ENCODE measurements at places on chromosomes 1 and 21. TPM values are rescaled to one million over a fixed set of nuclear protein-coding genes. Genes with fewer than 3 reads are reported as not detected.

GUCA2A gene
- not detected for polyA plus RNA-seq

FAAH gene
- polyA plus RNA-seq: 45.3 TPM

TACSTD2 gene
- polyA plus RNA-seq: 369 TPM

AKR7A3 gene
- polyA plus RNA-seq: 510 TPM

EFNA1 gene
- polyA plus RNA-seq: 65.8 TPM

FAM151A gene
- polyA plus RNA-seq: not detected

NOL9 gene
- polyA plus RNA-seq: 2.9 TPM

ECE1 gene
- polyA plus RNA-seq: 17.6 TPM

C1orf210 gene
- polyA plus RNA-seq: 20.2 TPM

ZNF670 gene
- 4.9 TPM for polyA plus RNA-seq

CHI3L2 gene
- 5.7 TPM for polyA plus RNA-seq

EIF4G3 gene
- 10.9 TPM for polyA plus RNA-seq

RCSD1 gene
- 6.0 TPM for polyA plus RNA-seq

AGPAT3 gene
- 9.9 TPM for polyA plus RNA-seq

KRTAP20-4 gene
- polyA plus RNA-seq: not detected

WLS gene
- 37.9 TPM for polyA plus RNA-seq

RYR2 gene
- polyA plus RNA-seq: 0.61 TPM

CACNA1S gene
- polyA plus RNA-seq: not detected

ERG gene
- 5.5 TPM for polyA plus RNA-seq

ZNF691 gene
- polyA plus RNA-seq: 6.3 TPM

SPRR5 gene
- polyA plus RNA-seq: not detected

CDA gene
- 8.4 TPM for polyA plus RNA-seq

AGO3 gene
- 2.2 TPM for polyA plus RNA-seq

HTR6 gene
- polyA plus RNA-seq: not detected

LEMD1 gene
- 1.7 TPM for polyA plus RNA-seq

ITLN2 gene
- not detected for polyA plus RNA-seq

TGFB2 gene
- polyA plus RNA-seq: 2.3 TPM

HNRNPCL1 gene
- polyA plus RNA-seq: not detected

TBX15 gene
- 0.05 TPM for polyA plus RNA-seq

SLC35F3 gene
- 0.76 TPM for polyA plus RNA-seq

ZZZ3 gene
- 9.1 TPM for polyA plus RNA-seq

NPPA gene
- polyA plus RNA-seq: 2.0 TPM
